Activated CD4-positive, alpha-beta memory T cell treated with anti-CD3 and anti-CD28 coated beads, Interleukin-2, amount 10 ng/mL, durations not matched to agents 7 days and 5 days (primary cell): ENCODE measurements at places on chromosomes 1 and 21. TPM values are rescaled to one million over a fixed set of nuclear protein-coding genes. Genes with fewer than 3 reads are reported as not detected.

DNA sequence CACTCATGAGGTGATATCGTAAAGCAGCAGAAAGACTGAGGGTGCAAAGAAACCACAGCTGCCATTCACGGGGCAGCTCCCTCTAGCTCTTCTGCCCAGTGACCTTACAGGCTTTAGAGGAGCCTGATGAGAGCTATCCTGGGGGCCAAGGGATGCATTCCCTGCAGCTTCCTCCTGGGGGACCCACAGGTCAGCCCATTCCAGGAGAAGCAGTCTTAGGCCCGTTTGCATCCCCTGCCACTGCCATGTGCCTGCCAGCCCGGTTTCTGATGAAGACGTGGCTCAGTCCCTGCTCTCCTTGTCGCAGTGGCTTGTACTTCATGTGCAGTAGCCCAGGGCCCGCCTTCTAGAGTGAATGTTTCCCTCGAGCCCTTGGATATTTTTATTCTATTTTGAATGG, 22.8 kb downstream of the ATP5PO start:
- no peak for DNase-seq

DNA sequence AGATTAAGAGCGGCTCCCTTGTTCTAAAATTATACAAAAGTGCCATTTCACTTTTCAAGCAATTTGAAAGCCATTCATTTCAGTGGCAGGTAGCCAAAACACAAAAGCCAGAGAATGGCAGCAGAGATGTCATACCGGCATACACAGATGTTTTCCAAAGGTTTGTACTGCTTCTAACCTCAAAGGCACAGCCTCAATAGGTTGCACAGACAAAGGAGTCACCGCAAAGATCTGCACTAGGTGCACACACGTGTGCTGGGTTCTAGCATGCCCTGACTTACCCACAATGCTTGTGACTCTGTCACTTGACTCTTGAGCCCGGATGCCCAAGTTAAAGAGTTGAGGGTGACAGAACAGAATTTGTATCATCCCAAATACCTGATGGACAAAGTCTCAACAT, 448.9 kb upstream of the ADGRL2 start:
- DNase-seq = no peak

The RXRG gene
- not detected for total RNA-seq

DNA sequence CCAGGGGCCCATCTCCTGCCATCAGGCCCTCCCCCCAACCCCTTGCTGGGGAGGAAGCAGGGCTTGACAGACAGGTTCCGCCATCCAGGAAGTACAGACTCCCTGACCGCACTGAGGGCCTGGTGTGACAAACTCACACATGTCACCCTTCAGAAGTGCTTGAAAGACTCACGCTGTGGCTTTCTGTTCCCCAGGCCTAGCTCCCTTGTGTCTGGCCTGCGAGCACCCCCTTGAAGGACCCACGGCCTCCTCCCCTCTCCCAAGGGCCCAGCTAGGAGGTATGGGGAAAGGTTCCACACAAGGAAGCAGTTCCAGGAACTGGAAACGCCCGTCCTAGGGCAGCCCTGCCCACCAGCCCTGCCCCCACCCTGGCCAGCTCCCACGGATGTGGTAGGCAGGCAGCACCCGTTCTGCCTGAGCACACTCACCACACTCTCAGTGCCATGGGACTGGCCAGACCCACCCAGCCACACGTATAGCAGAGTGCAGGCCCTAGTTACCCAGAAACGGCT, 26.7 kb downstream of the SLC2A1 start:
- DNase-seq = peak; percentile 90

- DNase-seq = no peak
Observed at GRCh38 chr1:203490607-203491006, 3.3 kb upstream of the OPTC start.

GRCh38 chr1:118989878-118990378, 1.8 kb upstream of the TBX15 start:
- no peak for DNase-seq

- no peak for DNase-seq
Observed at GRCh38 chr1:36085126-36085525, 1.2 kb downstream of the TEKT2 start.

The FYB2 gene
- total RNA-seq = not detected

The ANGEL2 gene
- 46.2 TPM for total RNA-seq

The ADCY10 gene
- total RNA-seq = 0.13 TPM

DNA sequence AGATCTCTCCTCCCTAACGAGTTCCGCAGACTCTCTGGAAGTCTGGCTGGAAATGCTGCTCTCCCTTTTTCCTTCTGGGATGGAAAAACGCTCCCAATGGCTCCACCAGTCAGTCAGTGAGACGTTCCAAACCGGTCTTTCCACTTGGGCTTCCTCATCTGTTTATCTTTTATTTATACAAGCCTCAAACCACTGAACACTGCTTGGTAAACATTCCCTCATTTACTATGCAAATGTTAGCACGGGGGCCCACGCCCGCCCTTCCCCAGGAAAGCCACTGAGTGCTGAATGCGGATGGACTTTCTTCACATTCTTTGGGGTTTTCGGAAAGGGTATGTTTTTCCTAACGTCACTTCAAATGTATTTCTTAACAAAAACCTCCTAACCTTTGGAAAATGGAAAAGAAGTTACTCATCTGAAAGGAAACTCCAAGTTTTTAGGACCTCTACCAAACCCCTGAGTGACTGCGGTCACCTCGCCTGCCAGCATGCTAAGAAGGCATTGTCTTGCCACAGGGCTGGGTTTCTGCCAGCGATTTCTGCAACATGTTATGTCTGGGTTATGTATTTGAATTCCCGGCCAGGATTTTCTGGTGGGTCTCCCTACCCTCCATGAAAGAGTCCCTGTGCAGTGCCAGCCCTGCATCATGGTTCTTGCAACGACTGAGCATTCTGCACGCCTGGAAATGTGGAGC, 14.0 kb upstream of the UMODL1 start:
- no peak for DNase-seq

DNA sequence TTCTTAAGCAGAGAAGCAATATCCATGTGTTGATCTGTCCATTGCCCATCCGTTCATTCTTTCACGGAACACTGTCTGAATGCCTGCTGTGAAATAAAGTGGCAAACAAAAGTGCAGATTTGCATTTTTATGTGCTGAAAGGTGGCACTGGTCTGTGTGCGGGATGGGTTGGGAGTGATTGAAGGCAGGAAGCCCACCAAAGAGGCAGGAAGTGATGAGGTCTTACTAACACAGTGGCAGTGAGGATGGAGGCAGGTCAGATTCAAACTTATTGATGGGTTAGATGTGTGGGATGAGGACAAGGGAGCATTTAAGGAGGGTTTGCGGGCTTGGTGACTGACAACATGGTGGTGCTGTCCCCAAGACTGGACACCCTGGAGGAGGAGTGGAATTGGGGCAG, 8.3 kb downstream of the PTPRF start:
- DNase-seq = no peak

GRCh38 chr1:67700692-67701410, 15.8 kb downstream of the GADD45A start:
- no peak for DNase-seq

The ZNF683 gene
- 0.18 TPM for total RNA-seq

DNA sequence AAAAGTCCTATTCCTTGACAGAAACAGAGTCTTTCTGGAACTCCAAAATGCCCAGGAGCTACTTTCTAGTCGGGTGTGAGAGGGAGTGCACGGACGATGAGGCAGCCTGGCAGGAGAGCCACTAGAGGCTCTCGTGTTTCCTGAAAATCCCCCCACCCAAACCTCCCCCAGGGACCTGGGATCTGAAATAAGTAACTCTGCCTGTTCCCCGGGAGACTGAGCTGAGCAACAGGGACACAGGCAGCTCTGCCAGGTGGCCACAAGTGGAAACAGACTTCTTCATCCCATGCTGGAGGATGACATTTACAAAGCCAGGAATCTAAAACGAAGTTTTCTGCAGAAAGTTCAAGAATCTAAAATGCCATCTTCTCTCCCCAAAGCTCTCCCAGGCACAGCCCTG, 77.1 kb downstream of the ITPKB start:
- DNase-seq = no peak

- peak; percentile 82 for DNase-seq
Observed at GRCh38 chr1:159015440-159015909, 5.8 kb downstream of the IFI16 start.

- DNase-seq = no peak
Observed at GRCh38 chr1:225447650-225448089, 19.8 kb upstream of the LBR start.

DNA sequence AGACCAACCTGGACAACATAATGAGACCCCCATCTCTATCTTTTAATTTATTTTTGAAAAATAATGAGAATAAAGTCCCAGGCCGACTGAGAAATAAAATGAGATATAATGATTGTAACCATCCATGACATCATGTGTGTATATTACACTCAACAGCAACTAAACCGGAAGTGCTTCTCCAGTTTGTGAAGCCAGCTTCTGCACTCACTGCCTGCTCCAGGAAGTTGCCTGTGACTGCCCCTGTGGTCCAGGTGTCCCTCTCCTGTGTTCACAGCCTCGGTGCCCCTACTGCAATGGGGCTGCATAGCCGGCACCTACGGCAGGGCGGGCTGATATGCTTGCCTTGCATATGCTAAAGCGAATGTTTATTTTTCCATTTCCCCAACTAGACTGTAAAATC, 68.3 kb downstream of the SSBP3 start:
- DNase-seq = no peak

- DNase-seq = peak; percentile 93
Observed at GRCh38 chr1:41919764-41920397, 1.2 kb upstream of the HIVEP3 start.

DNA sequence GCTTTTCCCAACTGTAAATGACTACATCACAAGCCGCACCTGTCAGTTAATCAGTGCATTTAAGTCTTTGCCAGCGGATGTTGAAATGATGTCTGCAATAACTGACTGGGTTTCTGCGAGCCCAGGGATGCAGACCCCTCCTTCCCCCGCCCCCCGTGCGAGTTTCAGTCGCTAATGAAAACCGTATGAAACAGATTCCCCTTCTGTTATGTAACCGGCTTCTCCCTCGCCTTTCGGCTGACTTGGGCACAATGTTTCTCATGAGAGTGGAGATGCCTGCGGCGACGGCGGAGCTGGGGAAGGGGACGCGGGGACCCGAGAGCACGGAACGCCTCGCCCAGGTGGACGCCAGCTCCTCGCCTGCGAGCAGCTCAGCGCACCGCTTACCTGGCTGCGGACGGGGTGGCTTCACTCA, 753 bp downstream of the KCNJ6 start:
- DNase-seq = no peak

GRCh38 chr1:201309416-201309815, 26.1 kb downstream of the PKP1 start:
- no peak for DNase-seq

The HES3 gene
- not detected for total RNA-seq

DNA sequence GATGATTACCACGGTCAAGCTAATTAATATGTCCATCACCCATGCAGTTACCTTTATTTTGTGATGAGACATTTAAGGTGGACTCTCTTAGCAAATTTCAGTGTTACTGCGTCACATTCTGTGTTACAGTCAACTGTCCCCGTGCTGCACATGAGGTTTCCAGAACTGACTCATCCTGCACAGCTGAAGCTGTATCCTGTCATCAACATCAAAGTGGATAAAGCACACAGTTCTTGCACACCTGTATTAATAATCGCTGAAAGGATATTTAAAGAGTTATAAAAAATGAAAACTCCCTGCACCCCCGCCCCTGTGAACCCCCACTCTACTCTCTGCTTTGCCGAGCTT, 3.4 kb upstream of the KRTAP10-5 start:
- peak; percentile 46 for DNase-seq

The PLEKHA6 gene
- not detected for total RNA-seq

GRCh38 chr1:169586067-169586394, 250 bp downstream of the F5 start:
- DNase-seq = no peak

DNA sequence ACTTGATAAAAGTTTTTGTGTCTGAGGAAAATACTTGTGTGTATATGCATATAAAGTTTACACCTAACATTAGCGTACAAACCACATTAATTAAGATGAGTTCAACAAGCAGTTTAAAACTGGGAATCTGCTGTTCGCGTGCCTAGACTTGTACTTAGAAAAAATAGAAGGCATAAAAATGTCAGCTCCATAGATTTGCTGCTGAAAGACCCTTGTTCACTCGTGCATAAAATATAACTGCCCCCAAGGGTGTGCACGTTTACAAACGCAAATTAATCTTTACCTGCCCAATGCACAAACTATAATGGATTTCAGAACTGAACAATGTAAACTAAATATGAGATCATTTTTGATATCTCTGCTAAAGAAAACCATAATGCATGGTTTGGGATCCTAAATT, 392.3 kb upstream of the ADGRL2 start:
- no peak for DNase-seq

- no peak for DNase-seq
Observed at GRCh38 chr1:42142894-42143675, 10.1 kb upstream of the GUCA2B start.

DNA sequence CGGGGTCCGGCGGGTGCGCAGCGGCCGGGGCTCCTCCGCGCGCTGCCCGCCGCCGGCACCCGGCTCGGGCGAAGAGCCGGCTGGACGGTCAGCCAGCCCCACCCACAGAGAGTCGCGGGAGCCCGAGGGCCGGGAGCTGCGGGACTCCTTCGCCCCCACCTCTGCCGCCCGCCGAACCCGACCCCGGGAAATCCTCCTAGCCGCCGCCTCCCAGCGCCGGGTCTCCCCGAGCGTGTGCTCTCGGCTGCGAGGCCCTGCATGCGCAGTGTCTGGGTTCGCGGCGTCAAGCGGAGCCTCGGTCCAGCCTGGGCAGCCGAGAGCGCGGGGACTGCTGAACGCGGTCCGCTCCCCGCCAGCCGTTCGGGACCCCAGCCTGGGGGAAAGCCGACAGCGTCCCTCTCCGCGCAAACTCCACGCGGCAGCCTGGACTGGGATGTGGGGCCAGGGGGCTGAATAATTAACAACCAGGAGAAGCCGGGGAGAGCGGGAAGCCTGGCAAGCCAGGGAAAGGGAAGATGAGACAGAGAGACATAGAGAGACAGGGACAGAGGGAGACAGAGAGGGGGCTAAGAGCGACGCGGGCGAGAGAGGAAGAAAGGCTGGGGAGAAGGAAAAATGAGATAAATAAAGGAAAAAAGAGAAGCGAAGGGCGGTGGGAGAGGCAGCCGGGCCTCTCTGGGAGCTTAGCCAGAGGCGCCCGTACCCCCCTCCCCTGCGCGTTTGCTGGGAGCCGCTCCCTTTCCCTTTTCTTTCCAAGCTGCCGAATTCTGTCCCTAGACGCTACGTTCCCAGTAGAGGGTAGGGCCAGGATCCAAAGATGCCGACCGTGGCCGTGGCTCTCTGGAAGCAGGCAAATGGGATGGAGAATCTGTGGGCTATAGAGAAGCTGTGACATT, 64.2 kb downstream of the MEF2D start:
- no peak for DNase-seq

DNA sequence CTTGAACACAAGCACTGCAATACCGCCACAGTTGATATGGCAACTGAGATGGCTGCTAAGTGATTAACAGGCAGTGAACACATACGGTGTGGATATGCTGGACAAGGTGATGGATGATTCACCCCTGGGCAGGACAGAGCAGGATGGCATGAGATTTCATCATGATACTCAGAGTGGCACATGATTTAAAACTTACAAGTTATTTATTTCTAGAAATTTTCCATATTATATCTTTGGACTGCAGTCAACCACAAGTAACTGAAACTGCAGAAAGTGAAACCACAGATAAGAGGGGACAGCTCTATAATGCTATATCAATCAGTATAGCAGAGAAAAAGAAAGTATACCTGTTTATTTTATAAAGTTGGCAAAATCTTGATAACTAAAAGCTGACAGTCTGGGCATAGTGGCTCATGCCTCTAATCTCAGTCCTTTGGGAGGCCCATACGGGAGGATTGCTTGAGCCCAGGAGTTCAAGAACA, 47.9 kb downstream of the PHACTR4 start:
- no peak for DNase-seq
